ENCODE measurements at places on chromosomes 1 and 21.

- DNase-seq = no peak
Observed at GRCh38 chr1:23167353-23168078, 1.1 kb downstream of the LUZP1 start.

- no peak for DNase-seq
Observed at GRCh38 chr1:217249857-217250256, 381.0 kb downstream of the GPATCH2 start.

- DNase-seq = no peak
Observed at GRCh38 chr1:232657426-232658005, 27.6 kb upstream of the SIPA1L2 start.

DNA sequence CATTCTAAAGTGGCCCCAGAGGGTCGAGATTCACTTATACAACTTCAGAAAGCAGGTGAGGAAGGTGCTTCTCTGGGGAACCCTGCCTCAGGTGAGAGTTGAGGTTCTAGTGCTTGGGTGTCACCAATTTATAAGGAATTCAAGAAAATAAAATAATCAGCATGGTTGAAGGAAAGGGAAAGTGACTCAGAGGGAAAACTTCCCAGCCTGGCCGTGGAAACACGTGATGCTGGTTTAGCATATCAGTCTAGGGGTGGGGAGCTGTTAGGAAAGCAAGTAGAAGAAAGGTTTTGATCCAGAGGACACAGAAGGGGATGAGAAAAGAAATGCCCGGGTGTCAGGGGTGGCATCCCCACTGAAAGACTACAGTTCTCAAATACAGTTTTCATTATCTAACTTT, 37.7 kb upstream of the TMEM125 start:
- DNase-seq = no peak

- no peak for DNase-seq
Observed at GRCh38 chr1:119290297-119290696, 78.3 kb upstream of the HAO2 start.

DNA sequence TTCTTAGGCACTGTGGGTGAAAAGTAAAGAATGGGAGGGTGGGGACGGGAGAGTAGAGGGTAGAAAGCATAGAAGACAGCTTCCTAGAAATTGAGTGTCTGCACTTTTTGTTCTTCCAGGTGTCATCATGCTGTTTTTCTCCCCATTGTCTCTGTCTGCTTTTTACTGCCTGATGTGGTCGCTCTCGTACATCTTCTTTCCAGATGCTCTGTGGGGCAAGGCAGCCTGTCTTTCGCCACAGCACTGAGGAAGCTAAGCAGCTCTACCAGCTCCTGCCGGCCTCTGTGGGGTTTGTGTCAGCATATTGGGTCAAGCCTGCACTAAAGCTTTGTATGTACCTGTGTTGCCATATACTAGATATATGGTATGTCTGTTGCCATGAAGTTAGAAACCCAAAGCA, 13.2 kb downstream of the TMEM269 start:
- DNase-seq = no peak

DNA sequence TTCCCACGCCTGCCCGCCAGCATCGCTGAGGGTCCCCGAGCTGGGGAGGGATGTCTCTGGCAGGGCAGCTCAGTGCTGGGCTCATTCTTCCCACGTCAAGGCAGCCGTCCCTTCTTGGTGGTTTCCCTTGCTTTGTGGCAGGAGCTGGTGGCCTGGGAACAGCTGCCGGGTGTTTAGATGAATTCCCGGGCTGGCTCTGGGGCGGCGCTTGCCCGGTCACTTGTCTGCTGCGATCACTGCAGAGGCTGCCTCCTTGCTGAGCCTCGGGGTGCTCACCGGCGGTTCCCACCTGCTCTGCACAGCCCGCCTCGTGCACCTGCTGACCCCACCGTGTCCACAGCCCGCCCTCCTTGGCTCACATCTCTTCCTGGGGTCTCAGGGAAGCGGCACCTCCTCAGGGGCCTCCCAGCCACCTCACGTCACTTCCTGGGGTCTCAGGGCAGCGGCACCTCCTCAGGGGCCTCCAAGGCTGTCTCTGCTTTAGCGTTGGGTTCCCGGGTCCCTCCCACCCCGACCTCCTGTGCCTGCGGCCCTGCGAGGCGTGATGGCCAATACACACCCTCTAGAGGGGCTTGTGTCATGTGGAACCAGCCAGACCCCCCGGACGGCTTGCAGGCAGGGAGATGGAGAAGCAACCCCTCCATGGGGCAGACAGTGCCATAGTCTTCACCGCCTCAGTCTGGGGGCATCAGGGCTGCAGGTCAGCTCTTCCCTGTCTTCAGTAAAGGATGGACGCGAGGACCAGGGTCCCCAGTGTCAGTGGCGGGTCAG, 13.5 kb downstream of the COL18A1 start:
- DNase-seq = no peak

DNA sequence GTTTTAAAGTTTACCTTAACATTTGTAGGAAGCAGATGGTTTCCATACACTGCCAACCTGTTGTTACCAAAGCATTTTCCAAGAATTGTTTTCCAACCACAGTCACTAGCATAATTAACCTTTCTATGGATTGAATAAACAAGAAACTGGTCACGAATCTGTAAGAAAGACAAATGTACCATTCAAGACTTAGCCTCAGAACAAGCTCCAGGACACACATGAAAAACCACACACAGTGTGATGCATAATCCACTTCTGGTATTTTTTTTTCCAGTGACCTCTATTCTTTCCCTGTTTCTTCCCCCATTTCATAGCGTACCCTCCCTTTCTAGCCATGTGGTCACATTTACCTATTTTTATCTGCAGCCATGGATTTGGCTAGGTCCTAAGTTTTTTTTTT, 29.6 kb upstream of the C1orf87 start:
- DNase-seq = no peak

DNA sequence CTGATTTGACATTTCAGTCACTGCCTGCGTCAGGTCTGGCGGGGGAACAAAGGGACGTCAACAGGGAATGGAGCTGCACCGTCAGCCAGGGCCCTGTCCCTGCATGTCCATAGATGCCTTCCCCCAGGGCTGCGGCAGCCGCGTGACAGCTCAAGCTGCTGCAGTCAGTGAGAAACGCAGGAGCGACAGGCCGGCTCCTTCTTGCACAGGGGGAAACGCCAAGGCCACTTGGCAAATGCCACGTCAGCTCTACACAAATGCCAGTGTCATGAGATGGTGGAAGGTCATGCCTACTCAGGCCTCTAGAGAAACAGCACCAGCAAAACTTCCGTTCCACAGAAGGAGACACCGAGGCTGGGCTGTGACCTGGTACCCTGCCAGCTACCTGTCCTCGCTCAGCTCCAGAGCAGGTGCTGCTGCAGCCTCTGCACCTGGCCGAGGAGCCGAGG, 37.7 kb downstream of the SYF2 start:
- DNase-seq = no peak

DNA sequence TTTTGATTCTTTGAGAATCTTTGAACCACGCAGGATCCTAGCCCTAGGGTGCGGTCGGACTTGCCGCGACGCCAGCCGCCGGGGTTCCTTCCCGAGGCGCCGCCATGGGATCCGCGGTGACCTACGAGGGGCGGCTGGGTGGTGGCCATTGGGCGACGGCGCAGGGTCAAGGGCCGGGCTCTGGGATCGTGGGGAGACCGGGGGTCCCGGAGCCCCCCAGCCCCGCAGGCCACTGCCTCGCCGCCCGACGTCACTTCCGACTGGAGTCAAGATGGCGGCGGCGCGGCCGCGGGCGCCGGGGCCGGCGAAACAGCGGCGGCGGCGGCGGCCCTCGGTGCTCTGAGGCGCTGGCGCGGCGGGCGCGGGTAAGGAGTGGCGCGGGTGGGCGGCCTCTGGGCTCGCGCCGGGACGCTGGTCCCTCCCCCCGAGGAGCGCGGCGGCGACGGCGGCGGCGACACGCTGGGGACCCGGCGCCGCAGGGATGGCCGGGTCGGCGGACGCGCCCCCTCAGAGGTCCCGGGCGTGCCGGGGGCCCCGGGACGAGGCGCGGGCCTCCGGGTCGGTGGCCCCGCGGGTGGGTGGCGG, at the start of gene PRDM2:
Gene PRDM2, plus strand, starts transcription at position 253 of the 585 bp plus-strand sequence. CDS start 15,418 bp downstream, outside the sequence.
- peak; percentile 40 for DNase-seq

DNA sequence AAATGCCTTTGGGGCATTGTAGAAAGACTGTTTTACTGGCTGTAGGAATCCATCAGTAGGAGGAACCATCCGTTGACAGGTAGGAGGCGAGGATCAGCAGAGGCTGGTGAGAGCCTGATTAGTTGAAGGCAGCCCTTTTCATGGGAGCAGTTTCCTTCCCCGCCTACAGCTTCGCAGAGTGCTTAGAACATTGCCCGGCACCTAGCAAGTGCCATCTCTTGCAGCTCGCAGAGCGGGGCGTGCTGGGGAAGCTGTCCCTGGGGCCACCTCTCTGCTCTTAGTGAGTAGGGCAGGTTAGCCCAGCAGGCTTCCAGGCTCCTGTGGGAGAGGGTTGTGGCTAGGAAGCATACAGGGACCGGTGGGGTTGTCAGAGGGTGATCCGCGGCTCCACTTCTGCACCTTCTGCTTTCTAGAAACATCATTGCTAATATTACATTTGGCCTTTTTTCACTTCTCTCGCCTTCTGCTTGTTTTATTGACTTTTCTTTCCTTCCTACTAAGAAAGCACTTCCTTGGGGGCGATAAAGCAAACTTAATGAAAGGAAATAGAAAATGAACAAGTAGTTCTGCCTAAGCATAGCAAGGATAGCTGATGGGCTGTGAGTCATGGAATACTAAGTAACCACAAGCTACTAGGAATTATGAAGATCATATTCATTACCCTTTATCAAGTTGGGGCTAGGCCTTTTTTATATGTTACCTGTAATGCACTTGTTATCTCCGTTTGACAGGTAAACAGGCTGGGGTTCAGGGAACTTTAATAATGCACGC, 176.7 kb downstream of the GALNT2 start:
- DNase-seq = no peak

DNA sequence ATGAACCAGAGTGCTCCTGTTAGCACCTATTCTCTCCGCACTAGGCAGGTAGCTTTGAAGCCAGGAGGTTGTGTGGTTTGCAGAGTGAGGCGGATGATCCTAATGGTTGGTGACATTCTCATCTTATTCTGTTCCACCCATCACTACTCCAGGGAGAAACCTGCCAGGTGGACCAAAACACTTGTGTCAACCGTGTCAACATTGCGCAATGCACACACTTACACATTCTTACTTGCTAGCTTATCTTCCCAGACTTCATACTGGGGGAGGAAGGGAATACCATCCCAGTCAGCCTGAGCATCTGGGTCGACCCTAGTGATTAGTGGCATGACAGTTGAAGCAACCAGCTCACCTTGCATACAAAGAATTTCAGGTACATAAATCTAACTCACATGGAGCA, 236.9 kb downstream of the RPS6KC1 start:
- no peak for DNase-seq

DNA sequence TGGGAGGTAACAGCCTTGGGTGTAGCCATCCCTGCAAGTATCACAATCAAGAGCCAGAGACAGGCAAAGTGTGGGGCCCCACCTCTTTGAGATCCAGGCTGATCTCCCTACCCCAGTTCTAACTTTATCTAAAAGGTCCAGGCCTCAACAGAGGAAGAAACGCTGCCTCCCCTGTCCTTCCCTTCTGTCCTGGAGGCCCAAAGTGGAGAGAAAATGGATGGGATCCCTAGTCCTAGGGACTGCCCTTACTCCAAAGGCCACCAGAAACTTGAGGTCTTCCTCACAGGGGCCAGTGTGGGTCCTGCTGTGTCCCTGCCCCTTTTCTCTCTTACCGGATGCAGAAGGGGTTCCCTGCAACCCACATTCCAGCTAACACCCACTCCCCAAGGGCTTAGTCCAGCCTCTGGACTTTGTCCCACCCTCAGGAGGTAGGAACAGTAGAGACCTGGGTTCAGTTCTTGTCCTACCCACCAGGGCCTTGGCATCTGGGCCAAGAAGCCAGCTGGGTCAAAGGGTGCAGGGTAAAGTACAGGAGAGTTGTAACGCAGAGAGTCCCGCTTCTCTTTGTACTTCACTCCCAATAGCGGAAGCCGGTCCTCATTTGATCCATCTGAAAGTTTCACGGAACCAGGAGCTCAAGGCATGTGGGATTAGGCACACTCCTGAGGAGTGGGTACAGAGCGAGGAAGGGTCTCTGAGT, 1.9 kb downstream of the HDGF start:
- DNase-seq = no peak

DNA sequence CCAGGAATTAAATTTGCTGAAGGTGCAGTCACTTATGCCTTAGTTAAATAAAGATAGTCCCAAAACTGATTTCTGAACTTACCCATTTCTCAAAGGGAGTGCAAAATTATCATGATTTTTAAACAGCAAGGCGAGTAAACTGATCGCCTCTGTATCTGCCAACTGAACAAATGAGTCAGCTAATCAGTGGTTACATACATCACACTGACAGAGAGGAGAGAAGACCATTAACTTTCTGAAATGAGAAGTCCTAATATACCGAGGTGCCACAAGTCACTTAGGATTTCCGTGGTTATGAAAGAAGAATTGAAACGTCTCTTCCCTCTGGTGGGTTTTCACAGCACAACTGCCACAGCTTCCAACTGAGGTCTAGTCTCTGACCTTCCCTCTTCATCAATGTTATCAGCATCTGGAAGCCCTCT, 400.7 kb downstream of the SMYD3 start:
- DNase-seq = no peak

DNA sequence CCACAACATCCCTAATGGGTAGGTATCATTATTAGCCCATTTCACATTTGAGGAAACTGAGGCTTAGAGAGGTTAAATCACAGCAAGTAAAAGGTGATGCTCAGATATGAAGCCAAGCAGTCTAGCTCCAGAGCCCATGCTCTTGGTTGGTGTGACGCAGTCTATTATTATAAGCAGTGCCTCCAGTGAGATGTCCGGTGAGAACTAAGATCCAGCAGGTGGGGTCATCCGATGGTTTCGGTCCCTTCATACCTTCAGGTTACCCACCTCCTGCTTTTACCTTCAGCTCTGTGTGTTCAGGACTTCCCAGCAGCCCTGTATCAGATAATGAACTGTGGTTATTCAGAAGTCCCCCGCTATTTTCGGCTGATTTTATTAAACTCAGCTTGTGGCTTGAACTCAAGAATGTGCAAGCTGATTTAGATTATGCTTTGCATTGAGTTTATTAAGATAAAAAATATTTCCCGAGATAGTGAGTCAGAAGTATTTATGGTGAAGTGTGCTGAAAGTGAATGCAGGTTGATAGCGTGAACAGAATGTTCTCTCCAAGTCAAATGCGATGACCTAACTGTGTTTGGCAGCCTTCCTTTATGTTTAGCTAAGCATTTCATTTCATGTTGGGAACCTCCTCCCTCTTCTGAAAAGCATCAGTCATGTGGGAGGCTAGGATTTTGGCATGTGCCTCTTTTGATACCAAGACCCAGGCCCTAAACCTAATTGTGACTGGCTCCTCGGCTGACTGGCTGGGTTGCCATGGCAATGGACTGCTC, 160.9 kb upstream of the UBE2U start:
- no peak for DNase-seq

DNA sequence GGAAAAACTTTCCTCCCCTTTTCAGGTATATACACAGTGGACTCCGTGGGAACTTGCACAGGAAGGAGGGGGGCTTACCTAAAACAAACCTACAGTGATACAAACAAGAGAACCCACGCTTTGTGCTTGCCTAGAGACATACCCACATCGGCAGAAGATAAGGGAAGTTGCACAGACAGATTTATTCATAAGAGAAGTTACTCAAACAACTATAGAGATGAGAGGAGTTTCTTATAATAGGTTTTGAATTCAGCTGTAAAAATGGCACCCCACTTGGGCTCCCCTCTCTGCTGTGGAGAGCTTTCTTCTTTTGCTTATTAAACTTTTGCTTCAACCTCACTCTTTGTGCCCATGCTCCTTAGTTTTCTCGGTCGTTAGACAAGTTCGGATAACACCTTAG, 1.8 kb upstream of the DUSP12 start:
- no peak for DNase-seq

Data from stimulated activated CD4-positive, alpha-beta T cell treated with anti-CD3 and anti-CD28 coated beads, TNF-alpha, amount 100 ng/mL, for 24 hours (primary cell).